ENCODE measurements at places on chromosomes 1 and 21.

DNA sequence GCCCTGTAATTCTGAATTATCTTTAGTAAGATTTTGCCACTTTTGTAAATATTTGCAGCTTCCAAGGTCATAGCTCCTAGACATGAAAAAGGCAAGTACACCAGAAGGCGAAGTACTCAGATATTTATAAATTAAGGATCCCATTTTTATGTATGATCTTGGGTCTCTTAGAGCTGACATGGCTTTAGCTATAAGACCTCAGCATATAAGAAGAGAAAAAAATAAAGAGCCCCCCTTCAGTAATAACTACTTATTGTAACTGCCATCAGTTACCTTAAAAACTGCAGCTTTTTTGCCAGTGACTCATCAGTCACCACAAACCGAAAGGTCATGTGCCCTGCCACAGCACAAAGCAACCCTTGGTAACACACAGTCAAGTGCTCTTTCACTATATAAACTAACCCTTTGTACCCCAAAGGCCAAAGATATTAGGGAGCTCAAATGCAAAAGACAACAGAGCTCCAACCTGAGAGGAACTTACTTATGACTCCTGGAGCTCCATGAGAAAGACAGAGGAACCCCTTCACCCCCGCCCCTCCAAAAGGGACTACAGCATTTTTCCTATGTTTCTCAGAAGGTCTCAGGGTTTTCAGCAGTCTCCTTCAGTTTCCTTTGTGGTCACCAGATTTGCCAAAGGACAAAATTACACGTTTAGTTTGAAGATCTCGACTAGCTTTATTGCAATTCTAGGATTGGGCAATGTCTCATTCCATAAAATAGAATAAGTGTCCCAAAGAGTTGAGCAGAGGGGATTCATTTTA lies 219.8 kb upstream of the DUSP10 start:
- peak; percentile 31 for DNase-seq

GRCh38 chr1:226798427-226799411 lies 59.6 kb upstream of the ITPKB start:
- peak; percentile 24 for DNase-seq

DNA sequence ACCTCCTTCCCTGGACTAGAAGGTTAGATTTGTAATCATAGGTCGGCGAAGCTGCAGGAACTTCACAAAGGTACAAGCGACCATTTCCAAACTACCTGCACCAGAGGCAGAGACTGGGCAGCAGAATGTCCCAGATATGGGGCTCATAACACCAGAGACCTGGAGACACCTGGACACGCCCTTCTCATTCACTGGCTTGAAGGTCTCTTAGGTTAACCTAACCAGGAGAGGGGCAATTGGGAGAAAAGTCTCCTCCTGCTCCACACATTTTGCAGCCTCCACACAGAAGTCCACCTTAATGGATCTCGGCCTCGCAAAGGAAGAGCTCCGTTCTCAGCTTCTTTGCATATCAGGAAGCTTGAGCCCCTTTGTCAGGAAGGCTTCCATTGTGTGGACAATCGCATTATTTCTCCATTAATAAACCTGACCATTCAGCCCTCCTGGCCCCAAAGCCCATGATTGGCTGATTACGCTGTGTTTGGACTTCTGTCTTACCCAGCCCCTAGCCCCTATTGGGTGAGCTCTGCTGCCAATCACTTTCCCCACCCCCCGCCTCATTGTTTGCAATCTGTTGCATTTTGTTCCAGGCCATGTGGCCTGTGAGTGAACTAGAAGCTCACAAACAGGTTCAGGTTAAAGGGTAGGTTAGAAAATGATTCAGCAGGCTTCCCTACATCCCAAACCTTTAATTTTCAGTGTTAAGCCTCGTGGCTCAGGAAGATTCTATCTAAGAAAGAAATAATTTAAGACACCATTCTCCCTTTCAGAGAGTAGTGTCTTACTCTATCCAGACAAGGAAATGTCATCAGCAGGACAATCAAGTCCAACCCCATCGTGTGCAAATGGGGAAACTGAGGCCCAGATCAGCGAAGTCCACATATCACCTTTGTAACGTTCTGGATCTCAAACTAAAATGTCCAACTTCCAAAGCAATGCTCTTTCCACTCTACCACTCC lies 2.8 kb downstream of the MYCL start:
- DNase-seq, result no peak

- no peak for DNase-seq
Observed at GRCh38 chr1:240562111-240562590, 49.8 kb downstream of the GREM2 start.

GRCh38 chr1:31539329-31539728 lies 37.0 kb upstream of the TINAGL1 start:
- no peak for DNase-seq

DNA sequence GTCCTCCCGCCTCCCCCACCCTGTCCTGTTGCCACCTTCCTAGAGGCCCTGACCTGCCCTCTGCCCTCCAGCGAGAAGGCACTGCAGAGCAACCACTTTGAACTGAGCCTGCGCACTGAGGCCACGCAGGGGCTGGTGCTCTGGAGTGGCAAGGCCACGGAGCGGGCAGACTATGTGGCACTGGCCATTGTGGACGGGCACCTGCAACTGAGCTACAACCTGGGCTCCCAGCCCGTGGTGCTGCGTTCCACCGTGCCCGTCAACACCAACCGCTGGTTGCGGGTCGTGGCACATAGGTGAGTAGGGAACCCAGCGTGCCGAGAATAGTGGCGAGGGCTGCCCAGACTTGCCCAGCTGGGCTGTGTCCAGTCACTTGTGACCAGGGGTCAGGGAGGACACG lies 20.4 kb downstream of the RNF223 start:
- no peak for DNase-seq

DNA sequence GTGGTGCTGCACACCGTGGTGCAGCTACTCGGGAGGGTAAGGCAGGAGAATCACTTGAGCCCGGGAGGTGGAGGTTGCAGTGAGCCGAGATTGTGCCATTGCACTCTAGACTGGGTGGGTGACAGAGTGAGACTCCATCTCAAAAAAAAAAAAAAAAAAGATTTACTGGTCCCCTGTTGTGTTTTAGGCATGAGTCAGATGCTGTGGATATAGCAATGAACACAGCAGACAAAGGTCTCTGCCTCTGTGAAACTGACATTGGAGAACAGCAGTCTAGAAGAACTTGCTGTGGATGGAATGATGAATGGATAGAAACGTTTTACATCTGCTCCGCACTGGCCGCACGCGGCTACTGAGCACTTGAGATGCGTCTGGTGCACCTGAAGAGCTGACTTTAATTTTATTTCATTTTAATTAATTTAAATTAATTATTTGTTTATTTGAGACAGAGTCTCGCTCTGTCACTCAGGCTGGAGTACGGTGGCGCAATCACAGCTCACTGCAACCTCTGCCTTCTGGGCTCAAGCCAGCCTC lies 24.5 kb upstream of the EPHA2 start:
- DNase-seq, result no peak

DNA sequence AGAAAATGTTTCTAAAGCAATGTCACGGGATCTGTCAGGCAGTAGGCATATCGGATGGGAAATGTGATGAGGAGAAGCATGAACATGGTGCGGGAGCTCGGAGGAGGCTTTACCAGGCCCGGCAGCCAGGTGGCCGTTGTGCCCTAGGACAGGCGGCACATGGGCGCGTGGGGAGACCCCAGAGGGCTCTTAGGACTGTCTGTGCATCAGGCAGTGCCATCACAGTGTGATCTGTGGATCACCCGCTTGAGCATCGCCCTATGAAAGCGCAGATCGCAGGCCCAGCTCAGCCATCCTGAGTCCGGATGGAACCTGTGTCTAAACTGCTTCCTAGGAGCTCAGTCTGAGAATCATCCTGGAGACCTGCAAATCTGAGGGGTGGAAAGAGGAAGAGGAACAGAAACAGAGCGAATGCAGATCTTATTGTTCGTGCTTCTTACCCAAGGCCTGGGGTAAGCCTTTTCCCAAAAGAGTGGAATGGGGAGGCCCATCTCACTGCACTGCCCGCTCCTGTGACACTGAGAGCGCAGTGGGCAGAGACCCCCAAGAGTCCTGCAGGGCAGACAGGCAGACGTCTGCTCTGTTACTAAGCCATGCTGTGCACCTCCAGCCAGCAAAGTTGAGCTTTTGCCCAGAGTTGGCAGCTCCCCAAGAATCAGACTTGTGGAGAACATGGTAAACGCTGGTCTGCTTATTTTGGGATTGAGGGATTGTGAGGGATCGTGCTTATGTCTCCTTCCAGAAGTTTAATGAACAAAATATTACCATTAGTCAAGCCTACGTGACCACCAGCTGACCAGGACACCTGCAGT lies 251.0 kb downstream of the RHOU start:
- no peak for DNase-seq

DNA sequence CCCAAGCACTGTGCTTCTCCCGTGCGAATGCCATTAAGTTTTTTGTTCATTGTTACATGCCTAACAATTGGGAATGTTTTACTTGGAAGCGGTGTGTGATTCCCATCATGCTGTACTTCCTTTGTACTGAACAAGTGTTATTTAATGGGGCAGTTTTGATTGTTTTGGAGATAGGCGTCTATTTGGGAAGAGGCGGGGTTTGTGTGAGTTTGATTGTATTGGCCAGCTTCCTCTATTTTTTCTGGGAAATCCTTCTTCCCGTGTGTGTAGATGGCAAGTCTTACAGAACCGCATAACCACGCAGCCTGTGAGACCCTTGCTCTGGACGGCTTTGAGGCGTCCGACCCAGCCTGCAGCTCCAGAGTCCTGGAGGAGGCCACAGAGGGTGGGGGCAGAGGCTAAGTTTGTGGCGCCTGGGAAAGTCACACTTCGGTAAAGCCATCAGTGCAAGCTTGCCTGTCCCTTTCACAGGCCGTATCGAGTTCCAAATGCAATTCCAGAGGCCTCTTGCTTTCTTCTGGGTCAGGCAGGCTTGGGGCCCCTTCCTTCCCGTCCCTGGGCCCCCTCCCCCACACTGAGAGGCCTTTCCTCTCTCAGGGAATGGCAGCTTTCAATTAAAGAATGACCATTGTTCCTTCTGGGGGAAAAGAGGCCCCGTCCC lies 210.3 kb downstream of the TOMM20 start:
- DNase-seq, result no peak

- DNase-seq, result peak; percentile 65
Observed at GRCh38 chr1:166838766-166839599, at the start of gene POGK. POGK (plus strand) TSS chr1:166839475; CDS start chr1:166840957, 1,482 bp downstream.

DNA sequence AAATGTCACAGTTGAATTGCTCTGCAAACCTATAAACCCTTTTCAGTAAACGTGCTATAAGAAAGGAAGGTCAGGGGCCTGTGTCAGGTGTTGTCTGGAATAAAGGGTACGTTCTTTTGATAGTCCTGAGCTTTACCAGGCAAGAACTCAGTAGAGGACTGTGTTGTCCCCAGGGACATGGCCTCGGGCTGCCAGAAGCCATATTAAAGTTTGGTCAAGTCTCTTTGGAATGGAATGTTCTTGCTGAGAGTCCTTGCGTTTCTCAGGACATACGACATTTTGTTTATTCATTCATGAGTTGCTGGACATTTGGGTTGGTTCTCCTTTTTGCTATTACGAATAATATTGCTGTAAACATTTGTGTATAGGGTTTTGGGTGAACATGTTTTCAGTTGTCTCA lies 16.8 kb downstream of the VPS13D start:
- no peak for DNase-seq

DNA sequence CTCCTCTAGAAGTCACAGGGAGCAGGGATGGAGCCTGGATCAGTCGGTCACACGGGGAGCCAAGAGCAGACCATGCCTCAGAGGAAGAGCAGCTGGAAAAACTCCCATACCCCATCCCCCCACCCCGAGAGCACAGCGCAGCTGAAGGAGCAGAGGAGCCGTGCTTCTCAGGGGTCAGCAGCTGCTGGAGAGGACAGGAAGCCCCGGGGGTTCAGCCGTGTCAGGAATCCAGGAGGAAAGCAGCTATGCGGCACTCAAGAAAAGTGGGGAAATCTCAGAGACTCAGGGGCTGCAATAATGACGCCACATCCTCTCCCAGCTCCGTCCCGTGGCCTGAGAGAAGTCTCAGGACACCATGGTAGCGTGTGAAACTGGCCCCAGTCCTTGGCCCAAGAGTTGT lies 102.3 kb downstream of the NPHP4 start:
- no peak for DNase-seq

DNA sequence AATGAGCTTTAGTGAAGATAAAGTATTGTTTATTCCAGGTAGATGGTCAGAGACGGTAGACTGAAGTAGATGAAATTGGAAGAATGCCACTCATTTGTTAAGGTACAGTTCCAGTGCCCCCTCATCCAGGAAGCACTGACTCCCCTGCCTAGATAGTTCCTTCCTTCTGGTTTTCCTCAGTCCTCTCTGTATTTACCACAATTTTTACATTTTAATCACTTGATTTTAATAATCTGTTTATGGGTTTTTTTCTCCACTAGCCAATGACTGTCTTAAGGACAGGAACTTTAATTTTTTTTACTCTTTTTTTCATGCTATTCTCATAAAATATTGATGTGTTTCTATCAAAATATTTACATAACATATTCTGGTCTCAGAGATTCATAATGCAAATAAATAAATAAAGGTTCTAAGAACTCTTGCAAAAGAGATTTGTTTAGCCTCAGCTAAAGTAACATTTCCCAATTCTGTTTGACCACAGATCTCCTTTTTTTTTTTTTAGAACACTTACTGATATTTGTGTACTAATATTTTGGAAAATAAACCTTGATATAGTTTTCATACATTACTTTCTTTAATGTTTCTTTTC lies 651.6 kb downstream of the PLPP3 start:
- no peak for DNase-seq

- no peak for DNase-seq
Observed at GRCh38 chr21:27408826-27409225, 441.9 kb upstream of the ADAMTS5 start.

GRCh38 chr1:81758181-81758580 lies 42.6 kb upstream of the ADGRL2 start:
- DNase-seq, result no peak

- peak; percentile 40 for DNase-seq
Observed at GRCh38 chr1:156705918-156706656, 704 bp upstream of the CRABP2 start.

- no peak for DNase-seq
Observed at GRCh38 chr1:30511991-30512913, 211.1 kb downstream of the MATN1 start.

GRCh38 chr1:66576645-66577044 lies 42.7 kb downstream of the SGIP1 start:
- DNase-seq, result no peak

GRCh38 chr21:42918291-42918690 lies 7.1 kb downstream of the ERVH48-1 start:
- no peak for DNase-seq

- no peak for DNase-seq
Observed at GRCh38 chr1:240763771-240764170, 151.8 kb upstream of the GREM2 start.

GRCh38 chr1:6958407-6959030 lies 173.3 kb downstream of the CAMTA1 start:
- no peak for DNase-seq

- peak; percentile 44 for DNase-seq
Observed at GRCh38 chr1:33256471-33257206, at the start of gene ZNF362. ZNF362 (plus strand) TSS chr1:33256492; CDS start chr1:33270575, 14,083 bp downstream.

All from activated CD8-positive, alpha-beta memory T cell treated with anti-CD3 and anti-CD28 coated beads for 4 hours (primary cell).